ENCODE measurements at places on chromosomes 4 and X.

DNA sequence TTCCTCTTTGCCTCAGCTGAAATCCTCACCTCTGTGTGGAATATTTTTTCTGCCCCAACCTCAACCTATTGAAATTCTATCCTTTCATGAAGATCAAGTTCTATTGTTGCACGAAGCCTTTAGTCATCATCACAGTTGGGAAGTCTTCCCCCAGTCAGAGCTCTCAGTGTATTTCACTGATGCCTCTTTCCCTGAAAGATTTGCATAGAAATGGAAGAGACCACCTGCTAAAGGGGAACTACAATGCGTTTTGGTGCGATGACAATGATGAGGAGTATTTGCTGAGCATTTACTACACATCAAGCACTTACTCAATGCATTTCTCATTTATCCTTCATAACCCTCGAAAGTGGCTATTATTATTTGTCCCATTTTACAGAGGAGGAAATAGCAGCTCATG, 151.2 kb upstream of the KLF3 start:
- DNase-seq: no peak

GRCh38 chr4:2269206-2269531, 7.3 kb upstream of the MXD4 start:
- no peak for DNase-seq

- DNase-seq: no peak
Observed at GRCh38 chr4:15868111-15868510, 70.4 kb downstream of the FGFBP1 start.

DNA sequence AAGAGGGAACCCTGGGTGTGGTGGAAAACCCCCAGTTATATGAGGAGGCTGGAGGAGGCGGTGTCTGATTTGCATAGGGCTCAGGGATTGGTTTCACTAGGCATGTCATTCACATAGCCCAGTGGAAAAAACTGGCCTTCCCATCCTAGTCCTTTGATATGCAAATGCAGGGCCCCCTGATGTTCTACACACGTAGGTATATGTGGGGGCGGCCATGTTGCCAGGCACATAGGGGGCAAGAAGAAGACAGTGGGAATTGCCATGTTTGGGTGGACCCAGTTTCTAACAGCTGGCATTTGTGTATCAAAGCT, 34.0 kb upstream of the ENPP6 start:
- DNase-seq: no peak

GRCh38 chrX:40207626-40208025, 109.9 kb upstream of the BCOR start:
- DNase-seq: no peak

DNA sequence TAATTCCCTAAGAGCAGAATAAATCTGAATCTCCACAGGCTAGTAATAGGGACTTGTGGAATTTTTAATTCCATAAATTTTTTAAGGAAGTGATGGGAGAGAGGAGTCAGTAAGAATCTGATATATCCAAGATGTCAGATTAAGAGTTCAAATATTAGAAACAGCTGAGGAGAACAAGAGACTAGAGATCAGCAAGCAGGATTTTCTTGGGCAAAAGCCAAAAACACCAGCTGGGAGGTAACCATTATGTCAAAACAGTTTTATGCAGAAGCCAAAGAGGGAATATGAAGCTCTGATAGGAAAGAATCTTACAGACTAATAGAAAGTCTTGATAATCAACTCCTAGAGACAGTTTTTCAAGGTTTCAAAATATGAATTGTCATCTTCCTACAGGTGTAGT, 72.2 kb upstream of the RBPJ start:
- no peak for DNase-seq

DNA sequence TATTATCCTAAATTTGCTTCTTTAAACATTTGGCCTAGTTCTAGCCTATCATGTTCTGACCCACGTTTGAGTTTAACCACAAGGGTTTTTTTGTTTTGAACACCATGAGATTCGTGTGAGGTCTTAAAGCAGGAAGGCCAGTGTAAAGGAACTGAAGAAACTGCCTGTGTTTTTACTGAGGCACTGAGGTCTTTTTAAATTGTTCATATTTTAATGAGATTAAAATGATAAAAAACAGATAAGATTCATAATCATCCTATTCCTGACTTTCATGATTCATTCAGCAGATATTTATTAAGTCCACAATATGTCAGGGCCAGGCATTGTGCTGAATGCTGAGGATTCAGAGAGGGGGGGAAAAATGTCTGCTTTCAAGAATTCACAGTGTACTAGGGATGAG, 3.2 kb downstream of the RPS6KA3 start:
- DNase-seq: no peak

GRCh38 chr4:1973661-1974060, 35.1 kb downstream of the NELFA start:
- DNase-seq: no peak

DNA sequence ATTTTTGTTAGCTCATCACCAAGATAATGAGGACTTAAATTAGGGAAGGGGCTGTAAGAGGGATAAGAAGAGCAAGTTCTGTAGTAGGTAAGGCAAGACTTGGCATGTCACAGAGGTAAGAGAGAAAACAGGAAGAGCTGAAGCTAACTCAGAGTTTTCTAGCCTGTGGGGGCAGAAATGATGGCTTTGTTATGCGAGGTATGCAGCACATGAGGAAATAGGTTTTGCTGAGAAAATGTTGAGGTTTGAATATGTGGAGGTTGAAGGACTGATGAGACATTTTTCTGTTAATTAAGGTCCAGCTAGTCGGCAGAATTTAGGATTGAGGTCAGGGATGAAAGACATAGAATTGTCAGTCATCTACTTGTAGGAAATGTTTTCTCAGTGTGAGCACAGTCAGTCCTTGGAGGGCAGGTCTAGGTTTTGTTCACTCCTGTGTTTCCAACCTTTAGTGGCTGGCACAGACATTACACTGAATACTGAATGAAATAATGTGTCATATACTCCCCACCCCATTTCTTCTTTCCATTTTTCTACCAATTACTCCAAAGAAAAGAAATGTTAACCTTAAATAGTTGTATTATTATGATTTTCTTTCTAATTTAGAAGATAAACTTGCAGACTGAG, 154.0 kb upstream of the AADAT start:
- no peak for DNase-seq

DNA sequence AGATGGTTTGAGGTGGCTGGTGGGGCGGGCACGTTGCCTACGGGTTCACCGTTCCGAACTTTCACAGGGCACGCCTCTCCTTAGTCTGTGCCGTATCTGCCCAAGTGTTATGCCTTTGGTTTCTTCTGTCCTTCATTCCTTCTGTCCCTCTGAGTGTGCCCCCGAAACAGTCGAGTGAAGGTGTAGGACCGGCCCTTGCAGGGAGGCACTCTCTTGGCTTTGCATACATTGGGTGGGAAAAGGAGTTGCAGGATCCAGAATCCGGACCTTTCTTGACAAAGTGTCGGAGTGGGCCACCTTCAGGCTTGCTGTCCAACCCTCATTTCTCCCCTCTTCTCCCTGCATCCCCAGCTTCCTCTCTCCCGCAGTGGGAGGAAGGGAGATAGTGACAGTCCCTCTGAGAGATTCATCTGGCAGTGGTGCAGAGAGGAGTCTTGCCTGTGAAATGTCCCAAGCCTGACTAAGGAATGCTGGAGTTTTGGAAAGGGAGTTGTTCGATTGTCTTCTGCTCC, 569 bp downstream of the ARFIP1 start:
- DNase-seq: no peak

DNA sequence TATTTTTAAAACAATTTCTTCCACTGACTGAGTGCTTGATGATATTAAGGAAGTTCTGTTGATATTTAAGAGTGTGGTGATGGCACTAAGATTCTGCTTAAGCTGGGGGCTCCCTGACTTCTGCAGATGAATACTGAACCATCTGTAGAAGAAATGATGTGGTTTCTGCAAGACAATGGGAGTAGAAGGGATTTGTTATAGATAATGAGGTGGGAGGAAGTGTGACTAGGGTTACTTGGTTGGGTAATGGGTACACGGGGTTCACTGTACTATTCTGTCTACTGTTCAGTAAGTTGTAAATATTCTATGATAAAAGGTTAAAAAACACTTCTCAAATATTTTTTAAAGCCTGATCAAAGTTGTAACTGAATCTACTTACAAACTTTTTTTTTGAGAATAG, 60.9 kb upstream of the TXK start:
- no peak for DNase-seq

- no peak for DNase-seq
Observed at GRCh38 chr4:174204164-174204831, 79.2 kb downstream of the FBXO8 start.

DNA sequence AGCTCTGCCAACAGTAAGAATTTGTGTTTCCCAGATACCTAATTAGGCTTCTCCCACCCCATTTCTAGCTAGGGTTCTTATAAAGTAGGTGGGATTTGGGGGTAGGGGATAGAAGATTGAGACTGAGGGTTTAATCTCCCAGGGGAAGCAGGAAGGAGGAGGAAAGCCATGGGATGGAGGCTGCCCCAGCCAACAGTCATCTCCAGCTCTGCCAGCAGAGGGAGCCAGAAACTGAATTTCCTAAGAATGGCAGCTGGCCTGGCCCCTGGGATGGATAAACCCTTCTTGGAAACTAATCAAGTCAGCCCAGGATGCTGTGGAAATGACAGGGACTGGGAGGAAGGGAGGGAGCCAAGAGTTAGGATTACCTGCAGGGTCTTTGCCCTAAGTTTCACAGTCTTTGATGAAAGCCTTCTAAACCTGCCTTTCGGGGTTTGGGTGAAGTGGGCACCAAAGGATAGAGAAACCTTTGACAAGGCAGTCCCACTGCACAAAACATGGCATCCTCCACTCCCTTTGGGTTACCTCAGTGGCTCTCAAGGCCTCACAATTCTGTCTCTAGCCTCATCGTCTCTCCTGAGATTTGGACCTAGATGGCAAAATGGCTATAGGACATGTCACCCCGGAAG, 6.7 kb upstream of the ERCC6L start:
- DNase-seq: peak; percentile 75

DNA sequence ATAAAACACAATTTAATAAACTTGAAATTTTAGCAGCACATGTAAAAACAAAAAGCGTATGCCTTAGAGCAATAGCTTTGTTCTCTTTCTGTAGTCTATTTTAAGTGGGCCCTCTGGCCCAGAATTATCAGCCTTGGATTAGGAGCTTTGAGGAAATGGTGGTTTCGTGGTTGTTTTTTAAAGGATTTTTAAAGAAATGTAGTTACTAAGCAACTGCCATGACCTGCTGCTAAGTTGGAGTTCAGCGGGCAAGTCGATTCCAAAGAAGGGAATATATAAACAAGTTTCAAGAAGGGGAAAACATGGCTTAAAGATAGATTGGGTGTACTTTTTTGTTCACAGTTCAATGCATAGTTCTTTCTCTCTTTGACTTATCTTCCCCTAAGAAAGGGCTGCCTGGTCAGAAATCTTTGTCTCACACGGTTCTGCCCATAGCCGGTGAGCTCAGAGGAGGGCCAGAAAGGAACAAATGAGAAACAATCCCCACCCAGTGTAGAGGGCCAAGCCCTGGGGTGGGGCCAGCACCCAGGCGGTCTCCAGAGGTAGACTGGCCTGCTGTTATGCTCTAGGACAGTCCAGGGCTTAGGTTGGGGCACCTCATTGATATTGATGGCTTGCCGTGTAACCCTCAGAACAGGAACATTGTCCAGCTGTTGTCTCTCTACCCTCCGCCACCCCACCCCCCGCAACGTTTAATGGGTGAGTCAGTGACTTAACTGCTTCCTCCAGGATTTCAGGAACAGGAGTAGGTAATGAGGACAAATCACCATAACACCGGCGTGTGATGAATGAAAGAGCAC, 32.5 kb downstream of the DLG3 start:
- DNase-seq: peak; percentile 83

DNA sequence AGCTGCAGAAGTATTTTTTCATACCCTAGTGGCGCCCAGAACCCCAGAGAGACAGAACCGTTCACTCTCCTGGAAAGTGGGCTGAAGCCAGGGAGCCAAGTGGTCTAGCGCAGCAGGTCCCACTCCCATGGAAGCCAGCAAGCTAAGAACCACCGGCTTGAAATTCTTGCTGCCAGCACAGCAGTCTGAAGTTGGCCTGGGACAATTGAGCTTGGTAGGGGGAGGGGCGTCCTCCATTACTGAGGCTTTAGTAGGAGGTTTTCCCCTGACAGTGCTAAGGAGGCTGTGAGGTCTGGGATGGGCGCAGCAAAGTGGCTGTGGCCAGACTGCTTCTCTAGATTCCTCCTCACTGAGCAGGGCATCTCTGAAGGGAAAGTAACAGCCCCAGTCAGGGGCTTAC, 84.5 kb upstream of the ATXN3L start:
- DNase-seq: no peak

DNA sequence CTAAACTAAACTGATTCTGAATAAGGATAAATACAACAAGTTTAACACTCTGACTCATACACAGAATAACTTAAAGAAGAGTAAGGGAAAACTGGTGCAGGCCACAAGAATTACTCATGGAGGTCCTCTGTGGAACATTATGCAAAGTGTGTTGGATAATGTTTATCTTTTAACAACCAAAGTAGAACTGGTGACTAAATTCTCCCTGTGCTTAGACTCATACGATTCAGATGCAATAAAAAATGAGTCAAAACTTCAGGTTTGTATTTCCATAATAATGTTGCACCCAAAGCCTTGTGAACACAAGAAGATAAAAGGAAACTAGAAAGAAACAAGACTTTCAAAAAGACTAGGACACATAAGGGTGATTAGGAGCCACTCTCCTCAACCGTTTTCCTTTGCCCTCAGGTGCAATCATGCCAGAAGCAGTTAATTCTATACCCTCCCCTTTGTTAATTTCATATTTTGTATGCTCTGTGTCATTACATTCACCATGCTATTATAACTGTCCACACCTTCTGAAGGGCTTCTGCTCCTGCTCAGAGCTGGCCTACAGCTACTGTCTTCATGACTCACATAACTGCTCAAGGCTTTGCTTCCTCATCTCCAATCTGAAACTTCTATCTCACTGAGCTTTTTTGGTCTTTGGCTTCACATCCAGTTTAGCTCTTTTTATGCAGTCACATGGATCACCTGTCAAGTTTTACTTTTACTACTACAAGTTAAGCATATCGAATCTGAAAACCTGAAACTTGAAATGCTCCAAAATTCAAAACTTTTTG, 60.2 kb downstream of the KCNIP4 start:
- no peak for DNase-seq

GRCh38 chr4:26942871-26943270, 82.2 kb downstream of the STIM2 start:
- DNase-seq: no peak

DNA sequence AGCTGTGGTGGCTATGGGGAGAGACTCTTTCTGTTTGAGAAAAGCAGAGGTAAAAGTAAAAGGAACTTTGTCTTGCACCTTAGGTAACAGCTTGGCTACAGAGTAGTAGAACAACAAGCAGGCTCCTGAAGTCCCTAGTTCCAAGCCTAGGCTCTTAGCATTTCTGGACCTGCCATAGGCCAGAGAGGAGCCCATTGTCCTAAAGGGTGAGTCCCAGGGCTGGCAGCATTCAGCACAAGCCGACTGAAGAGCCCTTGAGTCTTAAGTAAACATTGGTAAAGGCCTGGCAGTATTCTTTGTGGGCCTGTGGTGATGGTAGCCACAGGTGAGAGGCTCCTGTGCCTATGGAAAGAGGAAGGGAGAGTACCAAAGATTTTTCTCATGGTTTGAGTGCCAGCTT, 38.2 kb downstream of the CSN3 start:
- DNase-seq: no peak

DNA sequence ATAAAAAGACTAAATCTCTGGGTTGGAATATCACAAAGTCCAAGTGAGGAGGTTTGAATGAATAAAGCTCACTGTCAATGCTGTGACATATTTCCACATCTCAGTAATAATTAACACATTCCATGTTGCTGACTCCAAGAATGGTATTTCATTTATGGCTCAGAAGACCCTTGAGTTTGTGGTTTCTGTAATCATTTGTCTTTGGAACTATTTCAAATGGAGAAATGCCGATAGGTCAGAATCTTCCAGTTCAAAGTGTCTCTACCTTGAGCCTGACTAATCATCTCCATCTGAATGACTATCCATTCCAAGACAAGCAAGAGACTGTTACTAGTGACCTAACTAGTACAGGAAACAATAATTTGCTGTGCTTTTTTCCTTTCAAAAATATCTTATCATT, 24.2 kb upstream of the SLC2A9 start:
- DNase-seq: no peak

Measured in Calu3 (cell line).